G401 (cell line): ENCODE measurements at places on chromosomes 5 and 9.

- DNase-seq, result no peak
These were observed 114.3 kb downstream of the SLC1A3 start for GRCh38 chr5:36720688-36721087.

DNA sequence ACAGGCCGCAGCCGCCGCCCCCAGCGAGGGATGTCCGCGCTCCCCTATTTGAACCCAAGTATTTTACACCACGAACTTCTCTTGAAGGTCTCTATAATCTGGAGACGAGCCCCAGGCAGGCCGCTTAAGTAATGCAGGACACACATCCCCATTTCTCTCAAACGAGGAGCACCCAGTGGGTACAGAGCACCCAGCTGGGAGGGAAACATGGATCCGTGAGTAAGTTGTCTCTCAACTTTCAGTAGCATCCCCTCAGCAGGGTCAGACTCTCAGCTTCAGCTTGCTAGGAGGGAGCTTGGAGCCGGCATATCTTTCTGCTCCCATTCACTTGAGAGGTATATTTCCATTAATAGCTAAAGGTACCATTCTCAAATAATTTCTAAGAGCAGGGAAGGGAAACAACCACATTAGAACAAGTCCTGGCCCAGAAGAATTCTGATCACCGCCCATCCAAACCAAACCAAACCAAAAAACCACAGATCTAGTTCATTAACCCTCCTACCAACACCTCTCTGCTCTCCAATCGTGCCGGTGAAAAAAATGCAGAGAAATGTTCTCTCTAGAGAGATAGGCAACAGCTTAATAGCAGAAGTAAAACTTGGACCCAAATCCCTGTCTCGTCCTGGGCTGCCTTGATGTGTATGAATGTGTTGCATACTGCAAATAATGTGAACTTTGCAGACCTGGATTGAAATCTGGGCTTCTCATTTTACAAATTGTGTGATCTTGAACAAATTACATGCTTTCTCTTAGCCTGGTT lies 910 bp downstream of the TDRD7 start:
- DNase-seq, result peak; percentile 38

- DNase-seq, result no peak
These were observed 95.9 kb upstream of the MVB12B start for GRCh38 chr9:126230692-126231091.

DNA sequence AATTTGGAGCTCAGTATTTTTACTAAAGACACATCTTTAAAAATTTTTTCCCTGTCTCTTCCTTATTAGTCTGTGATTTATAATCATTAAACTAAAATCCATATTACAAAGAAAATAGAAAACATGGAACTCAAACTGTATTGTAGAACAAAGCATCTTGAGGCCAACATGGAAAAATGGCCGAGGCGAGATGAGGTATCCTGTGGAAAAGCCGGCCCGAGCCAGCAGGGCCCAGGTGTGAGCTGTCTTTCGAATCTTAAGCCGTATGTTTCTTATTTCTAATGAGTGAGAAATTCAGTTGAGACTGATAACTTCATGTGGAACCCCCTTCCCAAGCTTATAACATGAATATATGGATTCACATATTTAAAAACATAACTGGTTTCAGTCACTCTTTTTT lies 170.4 kb upstream of the OTULINL start:
- DNase-seq, result no peak

DNA sequence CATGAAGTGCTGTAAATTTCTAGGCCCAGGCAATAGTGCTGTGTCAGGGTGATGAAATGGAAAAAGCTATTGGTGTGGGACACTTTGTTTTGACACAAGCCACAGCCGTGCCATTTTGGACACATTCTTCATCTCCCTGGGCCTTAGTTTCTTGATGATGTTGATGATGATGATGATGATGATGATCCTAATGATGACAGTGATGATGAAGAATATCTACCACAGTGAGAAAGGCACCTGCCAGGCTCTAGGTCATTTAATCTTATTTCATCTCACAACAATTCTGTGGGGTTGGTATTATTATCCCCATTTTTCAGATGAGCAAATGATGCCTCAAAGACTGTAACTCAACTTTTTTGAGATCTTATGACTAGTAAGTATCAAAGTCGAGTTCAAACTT lies 102.2 kb upstream of the STC2 start:
- no peak for DNase-seq

GRCh38 chr5:144100702-144101101 lies 69.8 kb downstream of the YIPF5 start:
- DNase-seq, result no peak

- DNase-seq, result no peak
These were observed 19.1 kb upstream of the SH3PXD2B start for GRCh38 chr5:172473427-172473826.

GRCh38 chr9:115146581-115147021 lies 28.6 kb upstream of the TNC start:
- no peak for DNase-seq

- no peak for DNase-seq
These were observed 127.3 kb downstream of the STARD4 start for GRCh38 chr5:111385051-111385450.

- no peak for DNase-seq
These were observed 27.2 kb upstream of the ASS1 start for GRCh38 chr9:130417602-130418001.
